BE2C (cell line): ENCODE measurements at places on chromosomes 7 and 10.

DNA sequence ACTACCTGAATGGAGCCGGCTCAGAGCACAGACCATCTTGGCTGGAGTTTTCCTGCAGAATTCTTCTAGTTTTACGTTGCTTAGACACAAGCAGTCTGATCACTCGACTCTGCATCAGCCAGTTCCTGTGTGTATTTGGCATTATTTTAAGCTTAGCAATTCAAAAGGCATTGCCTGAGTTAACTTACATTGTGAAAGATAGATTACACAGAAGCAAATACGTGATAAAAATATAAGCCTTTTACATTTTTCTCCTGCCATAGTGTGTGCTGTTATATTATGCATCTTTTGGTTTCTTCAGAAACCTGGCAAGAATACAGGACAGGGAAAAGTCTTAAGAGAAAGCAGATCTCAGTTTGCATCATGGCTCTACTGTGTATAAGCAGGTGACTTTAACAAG, 98.1 kb downstream of the LRRC4 start:
- no peak for DNase-seq

DNA sequence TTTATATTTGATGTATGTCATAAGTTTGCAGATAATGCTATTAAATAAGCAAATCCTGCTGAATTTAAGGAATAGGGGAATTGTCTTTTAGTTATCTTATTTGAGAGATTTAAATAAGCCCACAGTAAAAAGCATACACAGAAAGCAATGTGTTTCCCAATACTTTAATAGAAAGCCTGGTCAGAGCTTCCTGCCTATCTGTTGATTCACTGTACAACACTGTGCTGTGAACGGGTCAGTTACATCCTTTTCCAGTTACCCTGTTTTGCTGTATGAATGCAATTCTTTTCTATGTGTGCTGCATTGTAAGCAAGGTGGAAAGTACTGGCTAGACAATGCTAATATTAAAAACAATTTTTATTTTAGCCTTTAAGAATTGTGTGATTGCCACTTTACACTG, 81.2 kb downstream of the ANKRD7 start:
- no peak for DNase-seq

DNA sequence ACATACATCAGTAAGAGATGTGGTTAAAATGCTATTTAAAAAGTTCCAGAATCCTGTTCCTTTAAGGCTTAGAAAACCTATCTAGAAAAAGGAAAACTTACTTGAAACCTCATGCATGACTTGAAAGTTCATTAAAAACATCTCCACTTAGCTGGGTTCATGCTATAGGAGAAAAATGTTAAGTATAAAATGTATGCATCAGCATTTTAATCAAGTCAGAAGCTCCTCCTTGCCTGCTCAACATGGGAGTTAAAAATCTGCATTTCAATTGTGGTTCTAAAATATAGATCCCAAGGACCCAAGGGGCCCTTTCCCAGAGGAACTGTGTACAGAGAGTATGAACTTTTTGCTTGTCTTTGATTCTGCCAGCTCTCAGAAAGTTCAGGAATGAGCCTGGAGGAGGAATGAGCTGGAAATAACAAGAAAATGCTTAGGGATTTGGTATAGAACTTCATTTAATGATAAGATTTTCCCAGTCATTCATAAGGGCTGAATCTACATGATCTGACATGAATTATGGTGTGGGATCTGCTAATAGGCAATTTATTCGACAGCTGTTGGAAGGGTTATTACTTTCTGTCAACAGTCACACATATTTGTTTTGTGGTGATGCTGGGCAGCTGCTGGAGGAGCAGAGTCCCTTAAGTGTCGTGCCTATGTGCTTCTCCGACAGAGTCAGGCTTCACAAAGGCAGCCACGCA, 85.6 kb upstream of the MTPN start:
- DNase-seq = no peak

GRCh38 chr10:125093199-125093973, 67.0 kb downstream of the CTBP2 start:
- DNase-seq = peak; percentile 47

DNA sequence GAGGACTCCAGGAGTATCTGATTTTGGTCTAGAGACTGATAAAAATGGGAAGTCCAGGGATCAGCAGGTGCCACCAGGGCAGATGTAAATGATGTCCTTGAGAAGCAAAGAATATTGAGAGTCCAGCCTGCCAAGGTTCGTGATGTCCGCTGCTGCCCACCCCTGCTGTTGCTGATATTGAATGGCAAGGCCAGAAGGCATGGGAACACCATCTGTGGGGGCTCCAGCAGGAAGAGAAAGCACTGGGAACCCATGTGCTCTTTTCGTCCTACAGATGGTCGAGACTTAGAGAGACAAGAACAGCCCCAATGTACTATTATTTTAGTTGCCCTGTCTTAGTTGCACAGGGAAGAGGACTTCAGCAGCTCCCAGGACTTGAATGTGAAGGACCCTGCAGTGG, 363.9 kb downstream of the GALNT17 start:
- DNase-seq = no peak

GRCh38 chr7:151927540-151927939, 28.7 kb upstream of the GALNTL5 start:
- DNase-seq = no peak

GRCh38 chr10:97426776-97427570, 982 bp downstream of the PGAM1 start:
- DNase-seq = no peak

DNA sequence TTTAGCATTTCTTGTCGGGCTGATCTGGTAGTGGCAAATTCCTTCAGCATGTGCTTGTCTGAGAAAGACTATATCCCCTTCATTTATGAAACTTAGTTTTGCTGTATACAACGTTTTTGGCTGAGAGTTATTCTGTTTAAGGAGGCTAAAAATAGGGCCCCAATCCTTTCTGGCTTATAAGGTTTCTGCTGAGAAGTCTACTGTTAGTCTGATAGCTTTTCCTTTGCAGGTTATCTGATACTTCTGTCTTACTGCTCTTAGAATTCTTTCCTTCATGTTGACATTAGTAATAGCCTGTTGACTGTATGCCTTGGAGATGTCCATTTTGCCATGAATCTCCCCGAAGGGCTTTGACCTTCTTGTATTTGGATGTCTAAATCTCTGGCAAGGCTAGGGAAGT, 9.9 kb downstream of the CASP7 start:
- no peak for DNase-seq

GRCh38 chr10:60456053-60456452, 66.4 kb upstream of the ANK3 start:
- DNase-seq = no peak

DNA sequence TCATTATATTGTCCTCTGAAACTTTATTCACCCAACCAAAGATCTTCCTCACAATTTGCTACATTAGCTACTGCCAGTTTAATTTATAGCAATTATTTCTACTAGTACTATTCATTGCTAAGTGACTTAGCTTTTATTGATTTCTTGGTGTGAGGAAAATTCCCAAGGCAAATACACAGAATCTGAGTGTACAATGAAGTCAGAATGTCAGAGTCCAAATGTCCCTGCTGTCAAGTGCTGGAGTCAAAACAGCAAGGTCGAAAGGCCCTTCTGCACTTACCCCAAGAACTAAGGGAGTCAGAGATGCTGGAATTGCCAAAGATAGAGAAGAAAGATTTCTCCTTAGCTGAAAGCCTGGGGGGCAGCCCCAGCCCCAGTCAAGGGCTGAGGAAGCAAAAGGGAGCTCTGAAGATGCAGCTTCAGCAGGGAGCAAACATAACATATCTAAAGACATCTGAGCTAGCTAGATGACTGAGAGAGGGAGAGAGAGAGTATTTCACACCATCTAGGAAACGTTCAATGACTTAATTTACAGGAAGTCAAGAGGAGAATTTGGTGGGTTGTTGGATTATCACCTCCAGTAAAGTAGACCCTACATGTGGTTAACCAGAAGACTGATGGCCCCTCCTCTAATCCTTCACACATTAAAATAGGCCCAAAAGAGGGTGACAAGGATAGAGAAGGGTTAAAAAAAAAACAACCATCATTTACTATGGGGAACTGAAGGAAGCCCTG, 36.6 kb upstream of the SAMD8 start:
- DNase-seq = no peak

DNA sequence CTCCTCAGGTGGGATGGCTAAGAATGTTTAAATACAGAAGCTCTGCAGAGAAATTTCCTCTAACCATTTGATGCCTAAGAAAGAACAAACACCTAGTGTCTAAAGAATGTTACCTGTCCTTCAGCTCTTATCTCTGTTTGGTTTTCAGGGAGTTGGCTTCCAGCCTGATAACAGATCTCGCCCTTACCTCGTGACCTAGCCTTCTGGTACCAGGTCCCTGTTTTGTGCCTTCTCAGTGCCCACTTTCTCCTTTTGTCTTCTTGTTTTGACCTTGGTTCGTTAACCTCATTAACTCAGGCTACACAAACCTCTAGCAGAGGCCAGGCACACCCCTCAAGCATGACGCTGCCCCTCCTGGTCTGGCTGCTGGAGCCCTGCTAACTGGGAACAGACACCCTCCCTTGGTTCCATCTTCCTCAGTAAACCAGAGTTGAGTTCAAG, 16.1 kb upstream of the RAB11FIP2 start:
- peak; percentile 13 for DNase-seq

- DNase-seq = no peak
Measured at GRCh38 chr10:117327262-117327661, 48.0 kb downstream of the PDZD8 start.

- DNase-seq = no peak
Measured at GRCh38 chr10:50538555-50539398, 85.0 kb downstream of the SGMS1 start.

DNA sequence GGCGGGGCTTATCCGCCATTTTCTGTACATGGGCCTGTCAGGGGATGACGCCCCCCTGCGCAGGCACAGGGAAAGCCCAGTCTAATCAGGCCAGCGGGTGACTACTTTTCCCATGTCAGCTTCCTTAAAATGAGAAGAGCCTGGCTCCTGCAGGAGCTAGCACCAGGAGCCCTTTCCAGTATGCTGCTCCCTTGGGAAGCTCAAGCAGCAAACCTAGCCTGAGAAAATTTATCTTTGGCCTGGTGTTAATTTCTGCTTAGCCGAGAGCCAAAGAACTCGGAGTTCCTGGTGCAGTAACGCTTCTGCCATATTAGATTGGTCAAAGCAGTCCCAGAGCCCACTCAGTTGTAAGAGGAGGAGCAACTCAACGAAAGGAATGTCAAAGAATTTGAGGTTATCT, 239.0 kb upstream of the PHYHIPL start:
- no peak for DNase-seq

DNA sequence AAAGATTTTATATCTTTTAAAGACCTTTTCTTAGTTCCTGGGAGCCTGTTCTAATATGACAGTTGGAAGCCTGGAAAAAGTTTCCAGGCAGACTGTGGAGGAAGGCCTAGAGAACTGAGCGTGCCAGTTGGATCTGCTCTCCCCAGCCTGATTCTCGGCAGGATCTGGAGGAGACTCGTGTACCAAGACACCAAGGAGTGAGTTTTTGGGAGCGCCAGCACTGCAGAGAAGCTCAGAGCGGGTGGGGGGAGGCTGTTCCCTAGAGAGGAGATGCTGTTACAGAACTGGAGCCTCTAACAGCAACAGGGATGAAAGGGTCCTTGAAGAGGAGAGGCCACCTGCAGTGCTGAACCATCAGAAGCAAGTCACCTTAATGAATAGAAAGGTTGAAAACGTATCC, 52.9 kb downstream of the LYZL2 start:
- DNase-seq = no peak

- no peak for DNase-seq
Measured at GRCh38 chr10:59713196-59713821, 3.7 kb upstream of the SLC16A9 start.

DNA sequence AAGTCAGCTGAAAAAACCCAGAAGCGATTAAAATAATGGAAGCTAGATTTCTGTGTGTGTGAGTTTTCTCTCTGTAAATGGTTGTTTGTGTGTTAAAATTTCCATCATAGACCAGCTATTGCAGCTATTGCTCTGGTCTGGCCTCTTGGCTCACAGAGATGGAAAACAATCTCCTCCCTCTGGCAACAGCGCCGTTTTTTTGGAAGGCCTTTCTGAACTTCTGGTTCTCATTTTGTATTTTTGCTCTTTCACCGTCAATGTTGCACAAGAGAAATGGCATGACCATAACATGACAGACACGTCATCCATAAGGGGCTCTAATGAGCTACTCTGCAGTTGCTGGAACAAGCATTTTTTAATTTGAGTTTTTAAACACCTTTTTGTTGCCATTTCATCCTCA, 91.0 kb downstream of the CUBN start:
- DNase-seq = no peak

DNA sequence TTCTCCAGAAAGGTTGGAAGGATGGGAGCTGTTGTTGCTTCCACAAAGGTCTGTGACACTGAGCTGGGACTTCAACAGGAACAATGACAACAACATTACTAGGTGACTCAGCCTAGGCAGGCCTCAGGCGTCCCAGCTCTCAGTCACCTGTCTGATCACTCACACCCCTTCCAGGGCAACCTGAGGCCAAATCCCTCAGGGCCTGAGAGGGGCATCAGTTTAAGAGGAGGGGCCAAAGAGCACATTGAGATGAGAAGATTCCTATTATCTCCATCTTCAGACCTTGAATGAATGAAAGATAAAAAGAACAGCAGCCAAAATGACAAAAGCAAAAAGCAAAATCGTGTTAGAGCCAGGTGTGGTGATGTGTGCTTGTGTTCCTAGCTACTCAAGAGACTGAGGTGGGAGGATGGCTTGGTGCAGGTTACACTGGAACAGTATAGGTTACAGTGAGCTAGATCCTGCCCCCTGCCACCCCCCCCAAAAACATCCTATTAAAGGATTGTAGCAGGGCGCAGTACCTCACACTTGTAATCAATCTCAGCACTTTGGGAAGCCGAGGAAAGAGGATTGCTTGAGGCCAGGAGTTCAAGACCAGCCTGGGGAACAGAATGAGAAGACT, at the start of gene ATG9B:
ATG9B (minus strand) TSS at position 60 of the 622 bp plus-strand sequence. CDS start 71 bp downstream, outside the sequence.
- no peak for DNase-seq

- DNase-seq = no peak
Measured at GRCh38 chr7:39969431-39969830, 19.4 kb downstream of the CDK13 start.

GRCh38 chr10:3689871-3690510, 95.0 kb downstream of the KLF6 start:
- DNase-seq = no peak

DNA sequence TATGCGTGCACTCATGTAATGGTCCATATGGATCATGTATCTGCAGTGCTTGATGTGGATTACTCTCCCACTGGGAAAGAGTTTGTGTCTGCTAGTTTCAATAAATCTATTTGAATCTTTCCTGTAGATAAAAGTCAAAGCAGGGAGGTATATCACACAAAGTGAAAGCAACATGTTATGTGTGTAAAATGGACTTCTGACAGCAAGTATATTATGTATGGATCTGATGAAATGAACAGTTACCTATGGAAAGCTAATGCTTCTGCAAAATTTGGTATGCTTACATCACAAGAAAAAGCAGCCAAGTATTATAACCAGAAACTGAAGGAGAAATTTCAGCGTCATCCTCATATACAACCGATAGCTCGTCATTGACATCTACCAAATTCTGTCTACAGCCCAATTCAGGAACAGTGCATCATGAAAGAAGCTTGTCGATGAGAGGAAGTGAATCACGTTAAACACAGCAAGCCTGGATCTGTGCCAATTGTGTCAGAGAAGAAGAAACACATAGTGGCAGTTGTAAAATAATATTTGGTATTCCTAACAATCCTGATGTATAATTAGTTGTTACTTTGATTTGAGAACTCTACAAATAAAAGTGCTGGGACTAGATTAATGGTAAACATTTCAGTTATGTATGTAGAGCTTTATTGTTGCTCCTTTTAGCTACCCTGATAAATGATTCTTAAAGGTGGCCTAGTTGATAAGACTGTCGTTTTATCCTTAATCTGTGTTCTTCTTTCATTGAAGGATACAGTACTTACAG, 14.2 kb upstream of the SYPL1 start:
- peak; percentile 19 for DNase-seq
